ENCODE measurements at places on chromosomes 4 and X.

DNA sequence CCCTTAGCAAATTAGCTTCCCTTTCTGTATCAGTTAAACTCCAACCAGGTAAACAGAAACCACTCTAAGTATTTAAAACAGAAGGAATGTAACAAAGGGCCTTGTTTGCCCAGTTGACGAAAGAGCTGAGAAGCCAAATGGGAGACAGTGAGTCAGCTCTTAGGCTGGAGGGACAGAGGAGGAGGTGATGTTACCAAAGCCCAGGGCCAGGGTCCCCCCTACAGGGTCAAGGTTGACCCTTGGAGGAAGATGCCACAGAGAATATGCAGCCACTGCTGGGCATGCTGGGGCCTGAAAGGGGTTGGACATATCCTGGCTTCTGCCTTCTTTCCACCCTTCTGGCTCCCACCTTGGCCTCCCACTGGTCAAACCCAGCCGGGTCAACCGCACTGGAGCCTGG is 38.3 kb upstream of the LGI2 start:
- DNase-seq: no peak

- no peak for DNase-seq
Measured at GRCh38 chr4:52956691-52957090, 94.6 kb downstream of the RASL11B start.

DNA sequence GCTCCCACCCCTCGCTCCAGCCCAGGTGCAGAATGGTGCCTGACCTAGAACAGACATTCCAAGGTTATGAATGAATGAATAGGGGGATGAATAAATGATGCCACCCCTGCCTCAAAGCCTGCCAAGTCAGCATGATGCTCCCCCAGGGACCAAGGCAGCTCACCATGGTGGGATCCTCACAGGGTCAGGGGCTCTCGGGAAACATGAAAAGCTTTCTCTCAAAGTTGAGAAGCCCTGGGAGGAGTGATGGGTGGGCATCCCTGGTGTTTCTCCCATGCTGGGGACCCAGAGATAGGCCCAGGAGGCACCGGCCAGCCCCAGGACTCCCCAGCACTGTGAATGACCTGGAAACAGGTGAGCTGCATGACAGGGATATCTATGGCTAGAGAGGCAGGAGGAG is 58.9 kb downstream of the HTRA3 start:
- DNase-seq: no peak

- no peak for DNase-seq
Measured at GRCh38 chrX:16208601-16209000, 41.3 kb downstream of the MAGEB17 start.

DNA sequence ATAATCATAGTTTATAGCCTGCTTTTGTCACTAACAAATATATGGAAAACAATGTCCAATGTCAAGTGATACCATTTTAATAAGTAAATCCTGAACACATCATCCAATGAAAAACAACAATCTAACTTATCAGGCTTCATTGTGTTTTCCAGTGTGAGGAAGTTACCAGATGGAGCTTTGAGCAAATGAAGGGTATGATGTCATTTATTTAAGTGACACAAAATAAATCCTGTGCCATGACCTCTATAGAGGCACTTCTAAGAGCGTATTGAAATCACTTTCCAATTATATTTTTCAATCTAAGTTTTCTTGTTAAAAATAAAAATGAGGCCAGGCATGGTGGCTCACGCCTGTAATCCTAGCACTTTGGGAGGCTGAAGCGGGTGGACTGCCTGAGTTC is 48.2 kb upstream of the NMU start:
- DNase-seq: no peak

Data from activated CD4-positive, CD25-positive, alpha-beta regulatory T cell treated with anti-CD3 and anti-CD28 coated beads, Interleukin-2, amount 50 U/mL, for 16 hours (primary cell).